ENCODE measurements at places on chromosomes 2 and 18.

- DNase-seq = no peak
Measured at GRCh38 chr18:54052732-54053429, 171.6 kb downstream of the MBD2 start.

DNA sequence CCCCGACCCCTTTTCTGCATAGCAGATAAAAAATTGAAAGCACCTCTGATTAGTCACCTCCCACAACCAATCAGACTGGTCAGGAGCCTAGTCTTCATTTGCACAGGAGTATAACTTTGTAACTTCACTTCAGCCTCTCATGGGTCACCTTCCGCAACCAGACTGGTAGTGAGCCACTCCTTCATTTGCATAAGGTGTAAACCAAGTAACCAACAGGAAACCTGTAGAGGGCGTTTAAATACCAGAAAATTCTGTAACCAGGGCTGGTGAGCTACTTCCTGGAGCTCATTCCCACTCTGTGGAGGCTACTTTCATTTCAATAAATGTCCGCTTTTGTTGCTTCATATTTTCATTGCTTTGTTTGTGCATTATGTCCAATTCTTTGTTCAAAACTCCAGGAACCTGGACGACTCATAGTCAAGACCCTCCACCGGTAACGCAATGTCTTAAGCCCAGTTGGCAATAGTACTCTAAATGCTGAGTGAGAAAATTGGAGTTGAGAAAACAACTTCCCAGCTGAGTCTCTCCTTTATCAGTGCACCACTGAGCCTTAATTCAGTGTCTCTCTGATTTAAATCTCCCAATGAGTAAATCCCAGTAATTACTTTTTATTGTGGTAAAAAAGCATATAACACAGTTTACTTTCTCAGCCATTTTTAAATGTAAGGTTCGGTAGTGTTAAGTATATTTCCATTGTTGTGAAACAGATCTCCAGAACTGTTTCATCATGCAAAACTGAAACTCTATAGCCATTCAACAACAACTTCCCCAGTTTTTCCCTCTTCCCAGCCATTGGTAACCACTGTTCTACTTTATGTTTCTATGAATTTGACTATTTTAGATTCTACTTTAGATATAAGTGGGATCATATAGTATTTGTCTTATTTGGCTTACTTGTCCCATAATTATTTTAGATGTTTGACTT, 392.7 kb upstream of the SLC8A1 start:
- DNase-seq = no peak

DNA sequence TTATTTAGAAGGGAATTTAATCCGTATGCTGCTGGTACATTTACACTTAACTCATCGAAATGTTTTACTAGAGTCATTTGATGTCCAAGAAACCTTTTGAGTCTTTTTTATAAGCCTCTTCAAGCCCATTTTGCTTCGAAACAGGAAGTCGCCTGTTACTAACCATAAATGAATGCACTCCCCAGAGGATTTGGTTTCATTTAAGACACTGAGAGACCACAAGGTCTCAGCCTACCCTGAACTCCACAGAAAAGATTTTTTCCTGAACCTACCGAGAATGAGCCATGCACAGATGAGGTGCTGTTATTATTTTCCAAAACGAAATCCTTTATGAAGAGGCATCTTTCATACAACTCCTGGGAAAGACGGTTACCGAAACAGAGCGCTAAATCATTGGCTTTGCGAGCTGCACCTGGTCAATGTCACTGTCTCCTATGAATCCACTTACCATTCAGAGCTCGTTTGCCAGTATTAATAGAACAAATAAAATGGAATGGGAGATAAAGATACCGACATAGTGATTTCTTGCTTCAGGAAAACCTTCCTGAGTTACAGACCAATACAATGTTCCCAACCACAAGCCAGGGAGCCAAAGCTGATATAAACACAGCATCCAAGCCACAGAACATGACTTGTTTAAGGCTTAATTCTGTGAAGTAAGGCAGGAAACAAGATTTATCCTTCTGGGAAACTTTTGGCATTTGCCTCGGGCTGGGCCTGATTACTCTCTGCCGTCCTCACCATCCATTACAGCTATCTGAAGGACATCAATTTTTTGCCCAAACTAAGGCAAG, 382.1 kb downstream of the OSR1 start:
- DNase-seq = no peak

DNA sequence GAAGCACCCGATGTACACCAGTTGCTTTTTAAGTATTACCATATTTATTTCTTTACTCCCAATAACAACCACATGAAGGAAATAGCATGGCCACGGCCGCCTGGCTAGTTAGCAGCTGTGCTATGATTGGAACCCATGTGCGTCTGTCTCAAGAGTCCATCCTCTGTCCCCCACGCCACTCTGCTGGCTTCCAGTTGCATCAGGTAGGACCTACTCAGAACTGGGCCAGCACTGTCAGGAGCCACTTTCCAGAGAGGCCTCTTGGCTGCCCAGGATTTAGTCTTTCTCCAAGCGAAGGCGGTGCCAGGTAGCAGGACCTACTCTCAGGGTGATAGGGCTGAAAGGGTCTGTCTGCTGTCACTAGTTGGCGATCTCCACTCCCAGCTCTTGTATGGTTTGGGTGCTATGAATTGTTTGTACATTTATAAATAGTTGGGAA, 22.1 kb downstream of the ASB18 start:
- DNase-seq = no peak

DNA sequence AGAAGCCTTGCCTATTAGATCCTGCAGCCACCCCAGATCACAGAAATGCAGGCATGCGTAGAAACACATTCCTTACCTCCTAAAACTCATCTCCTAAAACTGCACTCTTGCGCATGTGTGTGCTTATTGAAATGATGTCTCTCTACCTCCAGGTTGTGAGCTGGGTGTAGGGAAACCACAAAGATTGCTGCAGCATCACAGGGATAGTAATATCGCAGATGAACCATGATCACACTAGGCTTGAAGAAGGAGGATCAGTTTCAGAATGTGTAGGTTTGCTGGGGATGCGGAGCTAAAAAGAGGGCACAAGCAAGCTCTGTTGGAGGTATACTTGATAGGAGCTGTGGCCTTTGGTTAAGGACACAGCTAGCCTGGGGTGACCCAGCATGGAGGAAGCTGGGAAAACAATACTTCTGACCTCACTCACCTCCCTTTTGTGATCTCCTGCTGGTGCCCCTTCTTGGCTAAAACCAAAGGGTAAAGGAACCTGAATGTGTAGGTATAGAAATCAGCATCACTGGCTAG, 118.8 kb downstream of the SETBP1 start:
- DNase-seq = no peak

GRCh38 chr2:128595763-128596395, 277.2 kb upstream of the HS6ST1 start:
- DNase-seq = no peak

DNA sequence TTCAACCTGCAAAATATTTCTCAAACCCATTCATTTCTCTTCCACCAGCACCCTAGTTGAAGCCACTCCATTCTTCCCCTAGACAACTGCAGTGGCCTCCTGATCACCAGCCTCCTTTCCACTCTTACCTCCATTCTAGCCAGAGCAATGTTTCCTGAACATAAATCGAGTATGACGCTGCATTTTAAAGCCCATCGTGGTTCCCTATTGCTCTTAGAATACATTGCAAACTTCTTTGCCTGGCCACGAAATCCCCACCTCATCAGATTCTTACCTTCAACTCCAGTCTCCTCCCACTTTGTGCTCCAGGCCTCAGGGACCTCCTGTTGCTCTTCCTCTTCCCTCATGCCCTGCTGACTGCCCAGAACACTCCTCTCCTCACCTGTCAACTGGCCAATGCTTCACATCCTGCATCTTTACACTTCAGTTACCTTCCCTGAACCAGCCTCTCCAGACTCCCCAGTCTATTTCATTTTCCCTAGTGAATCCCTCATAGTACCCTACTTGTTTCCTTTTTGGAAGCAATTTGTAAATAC, 176.5 kb upstream of the CTAGE1 start:
- no peak for DNase-seq

- no peak for DNase-seq
Measured at GRCh38 chr18:57805117-57805516, 2.0 kb upstream of the ATP8B1 start.

DNA sequence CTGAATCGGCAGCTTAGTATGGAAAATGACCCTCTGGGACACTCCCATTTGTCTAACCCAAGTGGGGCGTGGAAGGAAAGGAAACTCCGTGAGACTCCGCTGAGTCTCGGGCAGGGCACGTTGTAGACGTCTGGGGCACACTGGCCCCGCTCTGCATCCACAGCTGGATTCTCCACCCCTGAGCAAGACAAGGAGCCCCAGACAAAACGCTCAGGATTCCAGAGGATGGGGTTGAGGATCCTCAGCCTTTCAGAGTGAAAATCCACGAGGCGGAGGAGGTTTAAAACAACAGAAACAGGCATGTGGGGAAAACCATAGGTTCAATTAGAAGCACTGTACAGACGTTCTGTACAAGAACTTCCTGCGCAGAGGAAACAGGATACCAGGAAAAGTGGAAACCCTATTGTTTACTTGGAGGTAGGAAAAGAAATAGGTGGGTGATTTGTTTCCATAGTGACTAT, 124.9 kb upstream of the ZNF236 start:
- no peak for DNase-seq

DNA sequence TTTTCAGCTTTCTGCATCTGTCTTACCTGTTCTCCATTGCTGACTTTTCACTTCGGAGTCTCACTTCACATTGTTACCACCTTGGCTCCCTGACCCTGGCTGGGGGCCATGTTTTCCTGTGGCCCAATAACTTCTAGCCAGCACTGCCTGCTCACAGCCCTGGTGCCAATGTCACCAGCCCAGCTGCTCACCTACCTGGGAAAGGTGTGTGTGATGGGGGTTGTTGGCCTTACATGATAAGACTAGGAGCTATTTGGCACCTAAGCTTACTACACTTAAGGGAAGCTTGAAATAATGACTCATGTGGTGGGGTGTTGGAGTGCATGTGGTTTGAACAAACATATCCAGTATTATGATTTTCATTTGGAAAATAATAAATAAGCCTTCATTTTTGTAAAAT, 37.5 kb upstream of the PGAP1 start:
- no peak for DNase-seq

DNA sequence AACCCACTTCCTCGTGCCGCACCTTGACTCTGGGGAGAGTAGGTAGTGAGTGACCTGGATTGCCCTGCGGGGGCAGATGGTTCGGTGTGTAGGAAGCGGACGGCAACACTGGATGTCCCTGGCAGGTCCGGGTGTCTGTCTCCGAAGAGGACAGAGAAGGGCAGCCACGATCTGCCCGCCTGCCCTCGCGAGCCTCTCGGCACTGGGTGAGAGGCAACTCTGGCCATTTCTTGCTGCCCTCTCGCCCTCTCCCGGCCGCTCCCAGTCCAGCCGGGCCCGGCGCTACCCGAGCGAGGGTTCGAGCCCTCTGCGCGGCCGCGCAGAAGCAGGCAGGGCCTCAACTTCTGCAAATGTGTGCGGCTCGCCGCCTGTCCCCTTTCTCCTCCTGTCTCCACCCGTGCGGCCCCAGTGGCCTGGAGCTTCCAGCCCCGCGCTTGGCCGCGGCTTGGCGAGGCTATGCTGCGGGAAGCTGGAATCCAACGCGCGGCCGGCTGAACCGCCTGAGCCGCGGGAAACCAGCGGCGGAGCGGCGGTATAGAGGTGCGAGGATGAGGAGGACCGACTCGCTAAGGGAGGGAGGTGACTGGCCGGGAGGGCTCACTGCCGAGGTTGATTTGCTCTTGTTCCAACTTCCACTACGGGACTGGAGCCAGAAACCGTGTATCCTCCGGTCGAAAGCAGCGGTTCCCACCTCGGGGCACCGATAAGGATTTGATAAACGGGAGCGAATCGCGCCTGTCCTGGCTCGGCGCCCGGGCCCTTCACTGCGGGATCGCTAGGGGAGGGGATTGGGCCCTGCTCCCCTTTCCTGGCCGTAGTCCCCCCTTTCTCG, 1.5 kb downstream of the EPAS1 start:
- no peak for DNase-seq

- no peak for DNase-seq
Measured at GRCh38 chr2:224958462-224958857, 83.8 kb downstream of the DOCK10 start.

GRCh38 chr2:221407765-221408164, 164.3 kb downstream of the EPHA4 start:
- DNase-seq = no peak

DNA sequence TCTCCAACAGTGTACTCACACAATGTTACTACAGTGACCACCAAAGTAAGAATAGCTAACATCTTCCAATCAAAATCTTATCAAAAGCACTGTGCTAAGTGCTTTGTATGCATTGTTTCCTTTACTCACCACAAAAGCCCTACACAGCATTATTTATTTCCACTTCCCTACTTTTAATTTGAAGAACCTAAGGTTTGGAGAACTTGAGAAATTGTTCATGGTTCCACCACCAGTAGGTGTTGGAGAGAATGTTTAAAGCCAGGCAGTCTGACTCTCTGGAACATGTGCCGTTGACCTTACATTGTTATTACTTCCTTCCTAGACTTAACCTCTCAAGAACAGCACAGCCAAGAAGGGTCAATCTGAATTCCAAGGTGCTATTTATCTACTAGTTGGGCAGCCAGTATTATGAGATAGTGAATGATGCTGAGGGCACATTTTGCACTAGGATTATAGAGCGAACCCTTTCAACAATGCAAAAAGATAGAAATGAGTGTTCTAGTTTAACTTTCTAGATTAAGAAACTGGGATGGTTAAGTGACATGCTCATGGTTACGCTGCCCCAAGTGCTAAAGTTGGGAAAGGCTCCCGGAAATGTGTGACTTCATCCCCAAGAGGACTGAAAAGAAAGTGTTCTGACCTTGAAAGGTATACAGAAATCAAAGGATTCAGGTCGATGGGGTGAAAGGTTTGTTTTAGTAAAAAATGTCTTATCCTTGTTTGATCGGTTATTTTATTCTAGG, 55.2 kb upstream of the FAM136A start:
- DNase-seq = no peak

GRCh38 chr2:47771211-47771610, 11.7 kb upstream of the MSH6 start:
- DNase-seq = no peak

DNA sequence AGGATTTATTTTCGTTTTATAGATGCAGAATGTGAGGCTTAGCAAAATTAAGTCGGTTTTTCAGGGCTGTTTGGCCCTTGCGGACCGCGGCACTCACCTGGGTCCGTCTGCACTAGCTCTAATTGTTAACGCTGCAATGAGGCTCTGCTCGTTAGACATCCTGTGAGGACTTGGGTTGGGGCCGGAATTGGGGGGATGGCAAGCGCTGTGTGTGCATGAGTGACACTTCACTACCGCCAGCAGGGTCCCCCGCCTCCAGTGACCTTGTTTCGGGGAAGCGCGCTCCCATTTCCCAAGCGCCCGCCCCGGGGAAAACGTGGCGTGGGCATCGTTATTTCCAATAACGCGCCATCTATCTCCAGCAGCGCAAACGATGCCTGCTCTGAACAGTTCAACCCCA, 54.2 kb downstream of the KCNG2 start:
- no peak for DNase-seq

GRCh38 chr18:49491534-49491856, 4.5 kb upstream of the C18orf32 start:
- DNase-seq = no peak

GRCh38 chr18:5961097-5961827, 65.9 kb upstream of the TMEM200C start:
- no peak for DNase-seq

GRCh38 chr2:151161821-151162551, 99.7 kb downstream of the RBM43 start:
- DNase-seq = no peak

- DNase-seq = no peak
Measured at GRCh38 chr2:64277101-64277849, 133.1 kb upstream of the PELI1 start.

All from stimulated activated CD8-positive, alpha-beta memory T cell treated with anti-CD3 and anti-CD28 coated beads, Interleukin-15, amount 100 ng/mL, for 1 hour (primary cell).